Stimulated activated CD4-positive, alpha-beta T cell treated with anti-CD3 and anti-CD28 coated beads, Interleukin-15, amount 100 ng/mL, for 1 hour (primary cell): ENCODE measurements at places on chromosomes 6 and 20.

GRCh38 chr20:4711511-4711910 is 10.2 kb upstream of the PRND start:
- DNase-seq = no peak

DNA sequence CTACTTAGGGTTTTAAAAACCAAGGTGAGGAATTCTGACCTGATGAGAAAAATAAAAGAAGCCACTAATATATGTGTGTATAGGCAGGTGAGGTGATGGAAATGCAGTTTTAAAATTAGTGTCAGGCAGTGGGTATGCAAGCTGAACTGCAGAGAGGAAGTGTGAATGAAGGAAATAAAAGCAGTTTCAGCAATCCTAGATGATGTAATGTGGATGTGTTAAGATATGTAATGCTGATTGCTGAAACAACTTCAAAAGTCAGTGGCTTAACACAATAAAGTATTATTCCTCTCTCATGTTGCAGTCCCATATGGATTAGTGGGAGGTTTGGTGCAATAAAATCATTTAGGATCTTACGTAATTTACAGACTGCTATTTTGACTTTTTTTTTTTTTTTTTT is 119.9 kb upstream of the ASCC3 start:
- no peak for DNase-seq

GRCh38 chr6:123994168-123994567 is 190.5 kb downstream of the NKAIN2 start:
- DNase-seq = no peak

DNA sequence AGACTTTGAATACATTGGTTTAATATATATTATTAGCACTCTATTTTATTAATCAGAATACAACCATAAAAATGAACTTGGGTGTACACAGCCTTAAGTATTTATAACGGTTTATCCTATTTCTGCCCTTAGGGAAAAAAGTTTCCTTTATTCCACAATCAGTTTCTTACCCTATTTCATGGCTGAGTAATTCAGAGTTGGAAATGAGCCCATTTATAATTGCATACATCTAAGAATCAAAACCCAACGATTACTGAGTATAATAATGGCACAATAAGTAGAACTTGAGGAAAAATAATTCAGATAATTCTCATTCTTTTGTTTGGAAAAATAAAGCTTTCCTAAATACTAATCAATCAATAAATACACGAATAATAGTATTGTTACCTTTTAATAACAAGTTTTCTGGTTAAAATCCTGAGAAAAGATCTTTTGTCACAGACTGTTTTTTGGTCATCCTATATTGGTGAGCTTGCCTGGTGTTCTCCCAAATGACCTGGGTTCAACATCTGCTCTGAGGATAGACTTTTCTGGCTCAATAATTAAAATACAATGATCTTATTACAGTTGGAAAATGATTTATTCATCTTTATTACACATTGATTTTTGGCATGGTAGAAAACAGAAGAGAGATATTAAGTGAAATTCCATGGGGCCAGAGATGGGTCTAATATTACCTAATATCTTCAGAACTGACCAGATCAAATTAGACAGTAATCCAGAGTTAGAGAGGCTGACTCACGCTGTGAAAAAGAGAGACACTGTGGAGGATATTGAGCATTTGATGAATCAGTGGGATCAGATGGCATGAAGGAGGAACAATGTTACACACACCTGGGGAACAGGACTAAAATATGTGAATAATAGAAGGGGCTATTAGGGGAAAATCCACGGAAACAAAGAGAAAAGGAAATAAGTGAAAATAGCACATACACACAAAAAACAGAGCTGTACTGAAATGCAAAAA is 162.1 kb upstream of the TBX18 start:
- DNase-seq = no peak

- no peak for DNase-seq
Observed at GRCh38 chr20:40416274-40416673, 272.8 kb downstream of the MAFB start.

DNA sequence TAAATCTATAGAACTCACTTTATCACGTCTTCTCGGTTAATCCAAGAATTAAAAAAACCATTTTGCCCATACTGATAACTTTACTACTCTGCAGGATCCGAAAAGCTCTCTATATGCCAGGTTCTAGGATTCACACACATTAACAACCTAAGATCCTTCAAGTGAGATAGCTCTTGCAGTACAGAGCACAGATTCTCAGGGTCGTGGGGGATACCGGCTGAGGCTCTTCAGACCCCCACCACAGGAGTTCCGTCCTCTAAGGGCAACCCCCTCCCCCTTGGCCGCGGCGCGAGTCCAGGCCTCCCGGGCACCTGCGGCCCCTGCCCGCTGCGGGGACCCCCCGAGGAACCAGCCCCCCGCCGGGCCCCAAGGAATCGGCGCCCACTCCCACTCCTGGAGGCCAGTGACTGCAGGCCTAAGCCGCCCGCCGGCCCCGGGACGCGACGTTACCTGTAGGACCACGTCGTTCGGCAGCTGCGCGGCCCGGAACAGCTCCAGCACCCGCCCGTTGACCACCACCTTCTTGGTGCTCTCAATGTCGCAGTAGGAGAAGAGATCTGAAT is 892 bp downstream of the REPS1 start:
- no peak for DNase-seq

DNA sequence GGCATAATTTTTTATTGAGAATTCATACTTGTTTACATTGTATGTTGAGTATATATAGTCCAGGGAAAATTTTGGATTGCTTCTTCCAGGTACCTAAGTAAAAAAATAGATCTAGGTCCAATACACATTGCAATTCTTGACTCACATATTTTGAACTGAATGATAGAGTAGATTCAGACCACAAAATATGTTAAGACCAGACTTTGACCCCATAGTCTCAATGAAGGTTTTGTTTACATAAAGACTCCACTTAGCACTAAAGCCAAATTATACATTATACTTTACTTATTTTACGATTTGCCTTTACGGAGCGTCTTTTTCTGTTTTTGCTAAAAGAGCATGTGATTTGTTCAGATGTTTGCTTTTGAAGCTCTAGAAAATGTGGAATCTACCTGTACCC is 144.1 kb upstream of the PTCHD4 start:
- no peak for DNase-seq

GRCh38 chr20:41087777-41088176 is 49.6 kb upstream of the PLCG1 start:
- DNase-seq = no peak

- DNase-seq = no peak
Observed at GRCh38 chr20:1435337-1435699, 31.3 kb downstream of the NSFL1C start.

DNA sequence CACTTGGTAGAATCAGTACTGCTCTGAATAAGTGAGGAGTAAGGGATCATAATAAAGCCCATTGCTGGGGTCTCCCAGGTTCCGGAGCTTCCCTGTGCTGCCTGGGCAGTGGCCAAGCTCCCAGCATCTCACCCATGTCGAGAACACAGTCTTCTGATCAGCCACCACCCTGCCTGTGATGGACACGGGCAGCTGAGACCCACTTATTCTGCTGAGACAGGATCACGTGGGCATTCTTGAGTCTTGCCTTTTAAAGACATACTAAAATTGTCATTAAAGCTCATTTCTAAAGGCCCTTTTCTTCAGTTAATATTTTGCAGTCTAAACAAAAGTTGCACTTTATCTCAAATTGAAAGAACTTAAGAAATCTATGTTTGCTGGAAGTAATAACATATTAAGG is 42.7 kb upstream of the SLC22A2 start:
- no peak for DNase-seq

DNA sequence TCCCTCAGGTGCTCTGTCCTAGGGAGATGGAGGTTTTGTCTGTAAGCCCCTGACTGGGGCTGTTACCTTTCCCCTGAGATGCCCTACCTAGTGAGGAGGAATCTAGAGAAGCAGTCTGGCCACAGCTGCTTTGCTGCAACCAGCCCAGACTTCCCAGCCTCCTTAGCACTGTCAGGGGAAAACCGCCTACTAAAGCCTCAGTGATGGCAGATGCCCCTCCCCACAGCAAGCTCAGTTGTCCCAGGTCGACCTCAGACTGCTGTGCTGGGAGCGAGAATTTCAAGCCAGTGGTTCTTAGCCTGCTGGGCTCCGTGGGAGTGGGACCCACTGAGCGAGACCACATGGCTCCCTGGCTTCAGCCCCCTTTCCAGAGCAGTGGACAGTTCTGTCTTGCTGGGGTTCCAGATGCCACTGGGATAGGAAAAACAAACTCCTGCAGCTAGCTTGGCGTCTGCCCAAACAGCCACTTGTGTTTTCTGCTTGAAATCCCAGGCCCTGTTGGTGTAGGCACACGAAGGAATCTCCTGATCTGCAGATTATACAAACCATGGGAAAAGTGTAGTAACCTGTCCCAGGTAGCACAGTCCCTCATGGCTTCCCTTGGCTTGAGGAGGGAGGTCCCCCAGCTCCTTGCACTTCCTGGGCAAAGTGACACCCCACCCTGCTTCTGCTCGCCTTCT is 146.4 kb upstream of the PROKR2 start:
- DNase-seq = no peak

DNA sequence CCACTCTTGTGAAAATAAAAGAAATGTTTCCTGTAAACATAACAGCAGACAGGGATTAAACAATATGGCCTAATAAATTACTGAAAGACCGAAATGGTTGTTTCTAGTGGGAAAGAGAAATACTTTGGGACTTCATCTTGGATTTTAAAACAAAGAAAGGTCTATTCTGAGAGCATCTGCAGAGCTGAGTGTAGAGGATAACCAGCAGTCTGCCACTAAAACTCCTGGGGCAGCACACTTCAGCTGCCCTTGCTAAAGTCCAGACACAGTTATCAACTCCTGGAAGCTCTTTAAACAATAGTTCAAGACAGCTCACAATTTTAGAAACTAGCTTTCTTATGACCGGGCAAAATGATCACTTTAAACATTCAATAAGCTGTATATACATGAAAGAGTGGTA is 38.6 kb downstream of the AKIRIN2 start:
- no peak for DNase-seq

- DNase-seq = no peak
Observed at GRCh38 chr20:63125838-63126601, 89.9 kb downstream of the YTHDF1 start.

GRCh38 chr20:56828402-56828801 is 199.3 kb downstream of the TFAP2C start:
- DNase-seq = no peak

- DNase-seq = no peak
Observed at GRCh38 chr6:36336208-36336710, 429 bp downstream of the BNIP5 start.

DNA sequence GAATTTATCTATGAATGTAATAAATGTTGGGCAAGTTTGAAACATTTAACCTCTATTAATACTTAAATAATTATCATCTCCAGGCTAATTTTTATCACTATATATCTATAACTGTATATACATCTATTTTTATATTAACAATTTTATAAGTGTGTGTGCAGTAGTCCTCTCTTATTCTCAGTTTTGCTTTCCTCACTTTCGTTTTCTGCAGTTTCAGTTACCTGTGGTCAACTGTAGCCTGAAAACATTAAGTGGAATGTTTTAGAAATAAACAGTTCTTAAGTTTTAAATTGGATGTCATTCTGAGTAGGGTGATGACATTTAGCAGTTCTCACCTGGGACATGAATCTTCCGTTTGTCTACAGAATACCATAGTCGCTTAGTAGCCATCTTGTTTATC is 379.4 kb upstream of the MAN1A1 start:
- DNase-seq = no peak

DNA sequence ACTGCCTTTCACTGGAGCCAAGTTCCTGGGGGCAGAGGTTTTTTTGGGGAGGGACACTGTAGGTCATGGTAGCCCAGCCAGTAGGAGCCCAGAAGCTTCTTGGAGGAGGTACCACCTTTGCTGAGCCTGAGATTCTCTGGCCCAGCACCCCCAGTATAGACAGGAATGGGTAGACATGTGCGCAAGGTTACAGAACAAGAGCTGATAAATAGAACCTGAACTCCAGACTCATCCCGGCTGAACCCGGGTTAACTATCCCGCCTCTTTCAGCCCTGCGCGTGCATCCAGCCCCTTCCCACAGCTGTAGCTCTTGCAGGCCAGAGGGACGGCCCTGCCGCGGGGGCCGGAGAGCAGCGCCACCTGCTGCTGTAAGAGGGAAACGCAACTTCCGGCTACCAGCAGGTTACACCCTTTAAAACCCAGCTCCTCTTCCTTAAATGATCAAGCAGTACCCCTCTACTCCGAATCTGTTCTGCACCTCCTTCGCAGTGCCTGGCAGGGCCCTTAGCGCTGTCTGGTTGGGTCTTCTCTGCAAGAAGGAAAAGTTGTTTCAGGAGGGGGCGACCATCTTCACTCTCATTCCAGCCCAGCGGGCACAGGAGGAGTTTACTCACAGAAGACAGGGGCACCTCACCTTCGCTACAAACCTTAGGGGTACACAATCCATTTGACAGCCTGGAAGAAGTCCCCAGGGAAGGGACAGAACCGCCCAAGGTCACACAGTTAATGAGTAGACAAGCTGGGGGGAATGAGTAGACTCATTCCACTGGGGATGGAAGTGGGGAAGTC is 7.5 kb downstream of the SRXN1 start:
- peak; percentile 57 for DNase-seq

DNA sequence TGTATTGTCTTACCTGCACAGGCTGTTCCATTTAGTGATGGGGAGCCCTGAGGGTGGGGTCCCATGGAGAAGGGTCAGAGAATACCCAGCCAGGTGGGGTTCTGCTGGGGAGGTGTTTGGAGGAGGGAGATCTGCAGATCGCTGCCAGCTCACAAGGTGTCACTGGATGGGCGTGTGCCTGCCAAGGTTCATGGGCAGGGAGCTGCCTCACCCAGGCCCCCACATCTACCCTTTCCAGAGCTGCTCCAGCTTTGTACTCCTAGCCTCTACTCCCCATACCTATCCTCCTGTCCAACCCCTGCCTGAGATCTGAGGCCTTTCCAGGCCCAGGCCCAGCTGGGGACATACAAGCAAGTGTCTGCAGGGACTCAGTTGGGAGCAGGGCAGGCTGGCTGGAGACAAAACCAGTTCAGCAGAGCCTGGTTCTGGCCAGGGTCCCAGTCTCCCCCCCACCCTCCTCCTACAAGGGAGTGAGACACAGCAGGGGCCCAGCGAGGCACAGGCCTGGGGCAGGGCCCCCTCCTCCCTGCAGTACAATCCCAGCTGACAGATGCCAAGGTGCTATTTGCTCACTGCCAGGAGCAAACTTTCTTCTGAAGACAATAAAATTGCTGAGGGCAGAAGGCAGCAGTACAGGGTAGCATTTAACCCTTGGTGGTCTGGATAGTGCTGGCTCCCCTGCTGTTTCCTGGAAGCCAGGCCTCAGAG is 19.7 kb downstream of the SPDEF start:
- no peak for DNase-seq

DNA sequence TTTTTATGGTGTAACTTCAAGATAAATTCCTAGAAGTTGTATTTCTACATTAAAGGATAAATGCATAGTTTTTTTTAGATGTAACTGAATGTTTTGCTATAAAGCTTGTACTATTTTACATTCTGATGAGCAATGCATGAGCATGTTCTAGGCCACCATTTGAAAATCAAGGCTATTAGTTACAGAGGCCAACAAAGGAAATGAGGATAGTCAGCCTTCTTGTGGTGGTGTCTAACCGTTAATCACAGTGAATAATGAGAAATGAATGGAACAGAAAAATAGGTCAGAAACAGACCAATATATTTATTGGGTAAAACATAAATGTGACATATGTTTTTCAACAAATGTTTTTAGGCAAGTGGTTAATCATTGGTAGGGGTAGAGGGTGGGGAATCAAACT is 37.6 kb upstream of the L3MBTL3 start:
- DNase-seq = no peak

GRCh38 chr20:49765846-49766541 is 46.6 kb upstream of the SLC9A8 start:
- DNase-seq = no peak

GRCh38 chr6:167302074-167302473 is 11.0 kb downstream of the UNC93A start:
- DNase-seq = no peak
